ENCODE measurements at places on chromosomes 1 and 21.

DNA sequence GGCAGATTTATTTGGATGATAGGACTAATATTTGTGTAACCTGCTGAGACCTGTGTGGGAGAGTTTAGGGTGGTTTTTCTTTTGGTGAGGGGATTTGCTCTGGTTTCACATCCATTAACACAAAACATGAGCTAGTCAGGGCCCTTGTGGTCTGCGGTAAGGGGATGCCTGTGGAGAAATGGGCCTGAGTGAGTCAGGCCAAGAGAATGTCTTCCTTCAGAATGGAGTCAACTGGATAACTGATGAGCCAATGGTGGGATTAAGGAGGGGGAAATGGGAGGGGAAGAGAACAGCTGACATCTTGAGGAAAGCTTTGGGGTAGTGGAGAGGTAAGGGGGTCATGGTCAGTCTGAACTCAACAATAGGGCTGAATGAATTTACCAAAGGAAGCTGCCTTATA, 13.9 kb downstream of the WNT2B start:
- peak; percentile 81 for DNase-seq

- DNase-seq, result no peak
Observed at GRCh38 chr1:231953660-231954059, 327.1 kb downstream of the DISC1 start.

DNA sequence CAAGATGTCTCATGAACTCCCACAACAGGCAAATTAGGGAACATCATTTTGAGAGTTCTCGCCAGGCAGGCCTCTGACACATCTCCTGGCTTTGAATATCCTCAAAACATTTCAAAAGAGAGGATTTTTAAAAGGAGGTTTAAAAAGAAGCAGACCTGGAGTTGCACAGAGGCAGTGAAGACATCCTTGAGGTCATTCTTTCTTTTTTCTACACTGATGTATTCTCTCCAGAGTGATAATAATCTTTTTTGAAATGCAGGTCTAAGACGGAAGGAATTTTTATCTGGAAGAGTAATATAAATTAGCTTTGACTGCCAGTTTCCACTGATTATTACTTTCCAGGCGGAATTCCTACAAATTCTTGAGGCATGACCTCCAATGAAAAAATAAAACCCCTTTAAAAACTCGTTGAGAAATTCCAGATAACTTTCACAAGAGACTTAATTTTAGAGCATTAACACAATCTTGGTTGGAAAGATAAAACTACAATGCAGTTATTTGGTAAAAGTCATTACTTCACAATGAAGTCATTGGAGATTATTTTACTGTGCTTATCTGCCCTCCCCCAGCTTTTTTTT, 125.0 kb downstream of the LYPLAL1 start:
- peak; percentile 85 for DNase-seq

DNA sequence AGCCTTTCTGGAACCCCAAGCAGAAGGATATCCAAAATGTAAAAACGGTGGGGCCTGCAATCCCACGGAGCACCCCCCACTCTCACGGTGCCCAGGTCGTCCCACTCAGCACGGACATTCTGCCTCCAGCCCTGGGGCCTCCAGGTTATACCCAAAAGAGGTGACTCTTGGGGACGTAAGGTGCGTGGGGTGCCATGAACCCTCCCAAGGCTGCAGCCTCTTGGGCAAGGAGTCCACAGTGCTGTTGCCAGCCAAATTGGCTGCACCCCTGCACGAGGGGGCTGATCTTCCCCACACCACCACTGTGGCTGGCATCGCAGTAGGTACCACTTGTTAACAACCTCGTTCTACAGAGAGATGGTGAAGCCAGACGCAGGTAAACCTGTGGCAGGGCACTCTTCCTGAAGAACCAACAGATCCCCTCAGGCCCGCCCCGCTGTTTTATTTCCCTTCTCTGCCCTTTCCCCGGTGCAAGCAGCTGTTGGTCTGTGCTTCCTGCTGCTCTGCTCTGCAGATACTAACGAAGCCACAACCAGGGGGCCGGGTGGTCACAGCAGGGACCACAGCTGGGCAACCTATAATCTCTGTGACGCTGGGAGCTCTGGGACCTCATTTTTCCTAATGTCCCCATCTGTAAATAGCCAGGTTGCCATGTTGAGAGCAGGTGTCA, 8.7 kb downstream of the TFF3 start:
- DNase-seq, result no peak

- DNase-seq, result no peak
Observed at GRCh38 chr1:107842241-107842640, 122.7 kb downstream of the VAV3 start.
